Stomach (tissue), 19 donors: ENCODE measurements at places on chromosomes 12 and 14. TPM values are rescaled to one million over a fixed set of nuclear protein-coding genes. Genes with fewer than 3 reads are reported as not detected.

DNA sequence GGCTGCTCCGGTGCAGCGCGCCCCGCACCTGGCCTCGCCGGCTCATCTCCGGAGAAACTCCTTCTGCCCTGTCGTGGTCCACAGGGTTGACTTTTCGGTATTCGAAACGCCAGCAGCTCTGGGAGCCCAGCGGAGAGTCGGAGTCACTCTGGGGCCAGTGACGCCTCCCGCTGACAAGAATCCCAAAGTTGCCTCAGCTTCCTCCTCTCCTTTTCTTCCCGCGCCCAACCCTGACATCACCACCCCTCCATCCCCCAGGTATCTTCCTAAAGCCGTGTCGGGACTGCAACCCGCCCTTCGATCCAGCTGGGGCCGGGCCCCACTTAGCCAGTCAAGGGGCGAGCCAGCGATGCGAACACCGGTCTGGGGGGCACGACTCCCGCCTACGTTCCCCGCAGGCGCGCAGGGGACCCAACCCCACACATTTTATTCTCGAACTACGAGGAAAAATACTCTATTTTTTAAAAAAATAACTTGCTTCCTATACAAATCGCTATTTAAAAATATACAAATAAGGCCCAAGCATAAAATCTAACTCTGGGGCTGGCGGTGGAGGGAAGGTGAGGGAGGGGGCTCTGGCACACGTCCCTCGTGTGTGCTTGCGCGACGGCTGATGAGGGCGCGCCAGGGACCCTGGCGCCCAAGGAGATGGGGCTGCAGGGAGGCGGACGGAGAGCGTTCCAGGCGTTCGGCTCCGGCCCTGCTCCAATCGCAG is 2.1 kb downstream of the NKX2-8 start:
- no peak overlapping the region for H3K4me3 ChIP-seq
- DNase-seq, result no peak

DNA sequence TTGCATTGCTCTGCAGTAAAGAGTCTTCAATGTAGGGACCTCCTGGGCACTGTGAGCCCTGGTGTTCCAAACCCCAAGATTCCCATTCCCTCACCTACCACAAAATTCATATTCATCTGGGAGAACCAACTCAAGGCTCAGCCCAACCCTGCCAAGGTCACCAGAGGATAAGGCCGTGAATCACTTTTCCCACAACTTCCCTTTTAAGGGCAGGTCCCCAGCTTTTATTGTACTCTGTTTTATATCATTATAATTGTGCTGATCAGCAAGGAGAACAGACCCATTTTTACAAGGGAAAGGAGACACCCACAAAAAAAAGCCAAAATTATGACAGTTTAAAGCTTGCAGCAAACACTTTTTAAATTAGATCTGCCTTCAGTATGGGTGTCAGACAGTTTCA is 363.0 kb upstream of the FKBP4 start:
- H3K4me1 ChIP-seq, result no peaks in the 10 kb centered on the region
- no peak overlapping the region for H3K4me3 ChIP-seq
- no peak for DNase-seq
- H3K27ac ChIP-seq, result peak overlapping the region; percentile 72
- no peaks in the 10 kb centered on the region for H3K36me3 ChIP-seq
- H3K27me3 ChIP-seq, result no peaks in the 10 kb centered on the region

Gene SIVA1
- total RNA-seq, result 73.3 TPM

Gene BDKRB2
- total RNA-seq, result 6.1 TPM

Gene RAD9B
- 0.58 TPM for total RNA-seq

DNA sequence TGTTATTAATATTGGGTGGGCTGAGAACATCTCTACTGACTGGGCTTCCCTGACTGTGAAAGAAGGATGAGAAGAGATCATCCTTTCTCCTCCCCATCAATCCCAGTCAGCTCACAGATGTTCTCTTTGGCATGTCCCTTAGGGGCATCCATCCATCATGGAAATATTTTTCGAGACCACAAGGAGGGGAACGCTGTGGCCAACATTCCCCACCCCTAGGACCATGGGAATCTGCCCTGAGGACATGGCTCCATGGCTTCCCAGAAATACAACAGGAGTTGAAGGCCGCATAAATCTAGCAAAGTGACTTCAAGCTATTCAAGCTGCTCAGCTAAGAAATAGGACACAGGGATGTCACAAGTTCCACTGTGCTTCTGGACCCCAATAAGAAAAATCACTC is 456.8 kb downstream of the MED13L start:
- H3K4me1 ChIP-seq, result no peaks in the 10 kb centered on the region
- H3K27me3 ChIP-seq, result no peaks in the 10 kb centered on the region
- no peaks in the 10 kb centered on the region for H3K36me3 ChIP-seq

DNA sequence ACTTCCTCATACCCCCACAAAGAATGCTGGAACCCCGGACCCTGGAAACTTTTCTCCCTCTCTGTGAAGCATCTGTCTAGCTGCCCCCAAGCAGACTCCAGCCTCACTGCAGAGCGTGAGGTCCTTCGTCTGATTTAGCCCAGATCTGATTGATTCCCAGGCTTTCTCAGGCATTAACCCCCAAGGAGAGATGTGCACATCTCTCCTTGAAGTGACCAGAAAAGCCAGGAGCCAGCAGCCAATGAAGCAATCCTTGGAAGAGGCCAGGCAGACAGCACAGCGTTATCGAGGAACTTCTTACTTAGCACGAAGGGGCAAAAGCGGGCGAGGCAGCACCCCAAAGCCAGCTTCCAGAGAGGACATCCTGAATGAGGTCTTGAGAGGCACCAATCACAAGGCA is 100.7 kb downstream of the ZFP36L1 start:
- H3K4me1 ChIP-seq, result peaks cover 11% of the 10 kb centered on the region
- no peak overlapping the region for H3K4me3 ChIP-seq
- no peak for DNase-seq
- H3K27me3 ChIP-seq, result no peaks in the 10 kb centered on the region

Gene NGB
- total RNA-seq, result 1.8 TPM

DNA sequence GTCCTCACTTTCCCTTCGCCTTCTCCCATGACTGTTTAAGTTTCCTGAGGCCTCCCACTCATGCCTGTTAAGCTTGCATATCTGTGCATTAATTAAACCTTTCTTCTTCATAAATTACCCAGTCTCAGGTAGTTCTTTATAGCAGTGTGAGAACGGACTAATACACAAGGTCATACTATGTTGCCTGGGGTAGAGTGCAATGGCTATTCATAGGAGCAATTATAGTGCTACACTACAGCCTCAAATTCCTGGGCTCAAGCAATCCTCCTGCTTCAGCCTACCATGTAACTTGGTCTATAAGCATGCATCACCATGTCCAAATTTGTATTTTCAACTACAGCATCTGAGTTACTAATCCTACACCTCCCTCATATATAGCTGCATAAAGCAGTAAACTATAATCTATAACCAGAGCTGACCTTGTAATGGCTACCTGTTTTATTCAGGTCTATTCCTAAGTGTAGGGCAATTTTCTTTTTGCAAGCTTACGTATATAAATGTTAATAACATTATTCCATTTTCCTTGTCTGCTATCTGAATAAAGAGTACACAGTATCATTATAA is 18.9 kb downstream of the HEATR5A start:
- H3K4me1 ChIP-seq, result peaks cover 20% of the 10 kb centered on the region
- no peak overlapping the region for H3K27ac ChIP-seq
- no peaks in the 10 kb centered on the region for H3K27me3 ChIP-seq
- no peak for DNase-seq

DNA sequence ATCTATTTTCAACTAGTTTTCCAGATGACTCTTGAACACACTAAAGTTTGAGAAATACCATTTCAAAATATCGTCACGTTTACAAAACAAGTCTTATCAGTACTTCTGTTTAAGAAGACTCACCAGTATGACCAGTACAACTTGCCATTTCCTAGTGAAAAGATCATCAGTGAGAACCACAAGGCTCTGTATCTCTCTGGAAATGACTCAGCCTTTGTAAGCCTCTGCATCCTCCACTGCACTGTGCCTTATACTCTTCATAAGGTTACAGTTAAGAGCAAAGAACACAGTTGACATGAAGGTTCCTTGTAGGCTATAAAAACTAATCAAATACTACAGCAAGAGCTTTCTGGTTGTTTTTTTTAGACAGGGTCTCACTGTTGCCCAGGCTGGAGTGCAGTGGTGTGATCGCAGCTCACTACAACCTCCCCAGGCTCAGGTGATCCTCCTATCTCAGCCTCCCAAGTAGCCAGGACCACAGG is 5.7 kb upstream of the VTI1B start:
- no peaks in the 10 kb centered on the region for H3K27me3 ChIP-seq
- no peak overlapping the region for H3K27ac ChIP-seq
- H3K4me3 ChIP-seq, result no peak overlapping the region
- peaks cover 16% of the 10 kb centered on the region for H3K36me3 ChIP-seq

GRCh38 chr14:37318938-37319337 is 121.2 kb downstream of the MIPOL1 start:
- H3K27me3 ChIP-seq, result no peaks in the 10 kb centered on the region
- H3K36me3 ChIP-seq, result no peaks in the 10 kb centered on the region
- no peak for DNase-seq

DNA sequence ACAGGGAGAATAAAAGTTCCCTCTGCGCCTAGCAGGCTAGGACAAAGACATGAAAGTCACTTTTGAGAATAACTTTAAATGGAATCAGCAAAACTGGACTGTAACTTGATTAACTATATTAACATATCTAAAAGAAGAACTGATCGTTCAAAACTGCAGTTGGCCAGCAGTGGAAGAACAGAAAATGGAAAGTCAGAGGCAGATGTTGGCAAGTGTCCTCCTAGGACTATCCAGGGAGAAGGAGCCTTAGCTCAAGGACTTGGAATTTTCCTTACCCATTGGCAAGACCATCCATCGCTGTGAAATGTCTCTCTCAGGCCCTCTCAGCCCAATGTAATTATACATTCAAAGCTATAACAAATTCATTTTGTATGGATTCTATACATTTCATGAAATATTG is 419.7 kb downstream of the ATP23 start:
- no peak overlapping the region for H3K27ac ChIP-seq
- no peak overlapping the region for H3K4me3 ChIP-seq
- no peaks in the 10 kb centered on the region for H3K36me3 ChIP-seq
- H3K4me1 ChIP-seq, result no peaks in the 10 kb centered on the region
- DNase-seq, result no peak
- no peaks in the 10 kb centered on the region for H3K27me3 ChIP-seq

GRCh38 chr12:132046561-132046960 is 96.8 kb downstream of the EP400 start:
- H3K4me3 ChIP-seq, result no peak overlapping the region
- H3K4me1 ChIP-seq, result peaks cover 8% of the 10 kb centered on the region
- H3K36me3 ChIP-seq, result peaks cover 98% of the 10 kb centered on the region
- H3K27ac ChIP-seq, result no peak overlapping the region

- no peaks in the 10 kb centered on the region for H3K36me3 ChIP-seq
- H3K4me1 ChIP-seq, result peaks cover 18% of the 10 kb centered on the region
- no peak overlapping the region for H3K27ac ChIP-seq
Observed at GRCh38 chr12:18799561-18799960, 61.6 kb downstream of the CAPZA3 start.

Gene SLC17A8
- total RNA-seq, result 0.29 TPM

GRCh38 chr12:2239381-2239871 is 186.6 kb downstream of the CACNA1C start:
- H3K36me3 ChIP-seq, result no peaks in the 10 kb centered on the region
- DNase-seq, result peak; percentile 74
- peak overlapping the region; percentile 38 for H3K27ac ChIP-seq
- peaks cover 10% of the 10 kb centered on the region for H3K4me1 ChIP-seq
- no peaks in the 10 kb centered on the region for H3K27me3 ChIP-seq

GRCh38 chr12:120534203-120534702 is at the start of gene RNF10:
TSS of gene RNF10 (plus strand) at chr12:120534356. CDS start at chr12:120534812, 456 bp downstream.
- no peaks in the 10 kb centered on the region for H3K27me3 ChIP-seq
- H3K4me1 ChIP-seq, result peaks cover 60% of the 10 kb centered on the region
- peak; percentile 77 for DNase-seq
- H3K27ac ChIP-seq, result peak within 1 kb of the TSS; percentile 98
- no peaks in the 10 kb centered on the region for H3K36me3 ChIP-seq

DNA sequence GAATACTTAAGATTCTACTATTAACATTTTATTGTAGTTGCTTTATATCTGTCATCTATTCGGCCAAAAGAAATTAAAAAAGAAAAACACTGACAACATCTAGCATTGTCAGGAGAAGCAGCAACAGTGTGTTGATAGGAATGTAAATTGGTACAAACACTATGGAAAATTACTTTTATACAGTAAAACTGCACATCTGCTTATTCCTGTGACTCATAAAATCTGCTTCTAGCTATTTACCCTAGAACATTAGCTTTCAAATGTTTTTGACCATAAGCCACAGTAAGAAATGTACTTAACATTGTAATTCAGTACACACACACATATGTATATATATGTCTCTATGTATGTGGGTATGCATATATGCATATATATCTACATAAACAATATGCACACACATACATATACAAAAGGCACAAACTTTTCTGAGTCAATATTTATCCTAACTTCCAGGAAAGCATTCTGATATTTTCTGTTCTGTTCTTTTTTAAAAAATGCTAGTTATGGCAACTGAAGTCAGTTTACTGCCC is 278.9 kb upstream of the GARIN2 start:
- no peak overlapping the region for H3K4me3 ChIP-seq
- no peak overlapping the region for H3K27ac ChIP-seq
- DNase-seq, result no peak
- H3K4me1 ChIP-seq, result no peaks in the 10 kb centered on the region
- H3K36me3 ChIP-seq, result no peaks in the 10 kb centered on the region
- H3K27me3 ChIP-seq, result no peaks in the 10 kb centered on the region

Gene SAMD15
- under 0.01 TPM for total RNA-seq

DNA sequence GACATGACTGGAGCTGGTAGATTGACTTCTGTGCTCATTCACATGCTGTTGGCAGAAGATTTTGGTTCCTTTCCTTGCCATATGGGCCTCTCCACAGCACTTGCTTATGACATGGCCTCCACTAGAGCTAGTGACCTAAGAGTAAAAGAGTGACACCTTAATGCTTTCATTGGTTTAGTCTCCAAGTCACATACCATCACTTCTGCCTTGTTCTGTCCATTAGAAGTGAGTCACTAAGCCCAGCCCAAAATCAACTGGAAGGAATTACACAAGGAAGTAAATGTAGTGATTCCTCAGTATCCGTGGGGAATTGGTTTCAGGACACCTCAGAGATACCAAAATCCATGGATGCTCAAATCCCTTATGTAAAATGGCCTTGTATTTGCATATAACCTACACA is 81.3 kb downstream of the PPHLN1 start:
- DNase-seq, result no peak
- no peak overlapping the region for H3K4me3 ChIP-seq
- H3K27ac ChIP-seq, result no peak overlapping the region
- peaks cover 13% of the 10 kb centered on the region for H3K36me3 ChIP-seq

Gene PABPN1
- 24.5 TPM for total RNA-seq

Gene ERC1
- 47.1 TPM for total RNA-seq

Gene CRY1
- 30.7 TPM for total RNA-seq

GRCh38 chr12:92911339-92911738 is 17.8 kb downstream of the EEA1 start:
- H3K4me3 ChIP-seq, result no peak overlapping the region
- no peak for DNase-seq
- no peak overlapping the region for H3K27ac ChIP-seq

DNA sequence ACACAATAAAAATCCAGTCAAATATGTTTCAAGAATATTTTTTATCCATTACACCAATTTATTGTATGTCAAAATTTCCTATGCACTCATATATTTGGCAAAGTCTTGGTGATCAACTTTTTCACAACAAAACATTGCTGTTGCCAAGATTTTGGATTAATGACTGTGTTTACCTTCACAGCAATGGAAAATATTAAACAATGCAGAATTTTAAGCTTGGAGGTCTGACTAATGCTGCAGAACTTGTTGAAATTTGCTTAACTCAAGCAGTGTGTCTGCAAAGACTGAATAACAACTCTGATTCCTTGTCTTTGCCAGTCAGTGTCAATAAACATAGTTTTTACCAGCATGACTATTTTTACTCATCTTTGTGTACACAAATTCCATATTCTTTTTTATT is 336.4 kb downstream of the CCER1 start:
- no peak overlapping the region for H3K4me3 ChIP-seq
- no peaks in the 10 kb centered on the region for H3K27me3 ChIP-seq
- DNase-seq, result no peak
- no peaks in the 10 kb centered on the region for H3K4me1 ChIP-seq
- no peak overlapping the region for H3K27ac ChIP-seq

Gene BBOF1
- total RNA-seq, result 1.8 TPM

Gene NEUROD4
- total RNA-seq, result not detected
